Inflammatory macrophage treated with lipopolysaccharide for 4 hours (primary cell): ENCODE measurements at places on chromosomes 16 and 17.

DNA sequence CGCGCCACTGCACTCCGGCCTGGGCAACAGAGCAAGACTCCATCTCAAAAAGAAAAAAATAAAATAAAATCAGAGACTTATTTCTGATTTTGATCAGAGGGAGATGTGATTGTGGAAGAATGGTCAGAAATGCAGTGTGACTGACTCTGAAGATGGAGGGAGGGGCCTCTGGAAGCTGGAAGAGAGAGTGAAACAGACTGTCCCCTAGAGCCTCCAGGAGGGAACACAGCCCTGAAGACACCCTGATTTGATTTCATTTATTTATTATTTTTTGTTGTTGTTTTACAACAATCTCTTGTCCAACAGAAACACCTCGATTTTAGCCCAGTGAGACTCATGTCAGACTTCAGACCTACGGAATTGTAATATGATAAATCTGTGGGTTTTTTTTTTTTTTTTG, 26.1 kb downstream of the BCL7C start:
- DNase-seq: peak; percentile 15

DNA sequence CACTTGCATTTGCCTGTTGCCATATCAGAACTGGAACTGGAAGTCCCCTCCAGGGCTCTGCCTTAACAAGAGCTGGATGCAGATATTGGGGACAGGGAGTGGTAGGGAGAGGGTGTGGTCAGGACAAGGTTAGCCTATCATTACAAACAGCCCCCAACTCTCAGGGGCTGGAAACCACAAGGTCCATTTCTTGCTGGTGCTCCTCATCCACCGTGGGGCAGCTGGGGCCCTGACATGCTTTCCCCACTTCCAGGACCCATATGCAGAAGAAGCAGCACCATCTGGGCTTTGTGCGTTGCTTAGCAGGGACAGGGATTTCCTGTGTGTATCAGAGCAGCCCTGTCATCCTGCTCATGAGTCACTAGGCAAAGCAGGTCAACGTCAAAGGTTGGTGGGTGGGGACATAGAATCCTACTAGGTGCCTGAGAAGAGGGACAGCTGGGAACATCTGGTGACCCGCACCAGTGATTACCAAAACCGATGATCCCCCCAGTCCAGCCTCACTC, 26.9 kb downstream of the RGS9 start:
- DNase-seq: peak; percentile 73

DNA sequence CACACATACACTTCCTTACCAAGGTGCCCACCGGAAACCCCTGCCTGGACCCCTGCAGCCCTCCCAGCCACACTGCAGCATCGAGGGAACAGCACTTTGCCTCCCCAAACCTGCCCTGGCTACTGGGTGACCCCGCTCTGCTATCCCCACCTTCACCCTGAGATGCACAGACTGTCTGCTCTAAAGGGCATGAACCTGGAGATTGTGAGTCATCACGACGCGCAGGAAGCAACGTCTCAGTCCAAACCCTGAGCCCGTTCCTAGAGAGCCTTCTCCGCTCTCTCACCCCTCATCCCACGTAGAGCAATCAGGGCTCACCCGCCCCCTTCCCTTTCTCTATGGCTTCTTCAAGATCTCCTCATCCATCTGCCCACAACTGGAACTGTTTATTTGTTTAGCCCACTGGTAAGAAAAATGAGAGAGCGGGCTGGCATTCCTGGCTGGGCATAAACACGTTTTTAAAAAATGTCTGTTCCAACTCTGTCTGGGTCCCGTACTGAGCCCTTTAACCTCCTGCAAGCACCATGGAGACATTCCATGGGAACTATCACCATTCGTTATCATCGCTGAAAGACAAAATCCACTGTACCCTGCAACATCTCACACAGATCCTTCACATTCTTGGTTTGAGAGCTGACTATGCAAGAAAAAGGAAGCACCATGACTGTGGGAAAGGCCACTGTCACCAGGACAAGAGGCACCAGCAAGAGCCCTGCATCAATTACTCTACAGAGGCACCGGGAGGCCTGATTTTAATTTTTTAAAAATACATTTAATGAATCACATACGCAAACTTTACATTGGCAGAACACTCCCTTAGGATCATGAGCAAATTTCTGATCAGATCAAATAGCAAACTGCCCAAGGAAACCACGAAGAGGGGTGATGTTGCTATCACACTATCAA, 28.2 kb downstream of the ZFHX3 start:
- peak; percentile 22 for DNase-seq

DNA sequence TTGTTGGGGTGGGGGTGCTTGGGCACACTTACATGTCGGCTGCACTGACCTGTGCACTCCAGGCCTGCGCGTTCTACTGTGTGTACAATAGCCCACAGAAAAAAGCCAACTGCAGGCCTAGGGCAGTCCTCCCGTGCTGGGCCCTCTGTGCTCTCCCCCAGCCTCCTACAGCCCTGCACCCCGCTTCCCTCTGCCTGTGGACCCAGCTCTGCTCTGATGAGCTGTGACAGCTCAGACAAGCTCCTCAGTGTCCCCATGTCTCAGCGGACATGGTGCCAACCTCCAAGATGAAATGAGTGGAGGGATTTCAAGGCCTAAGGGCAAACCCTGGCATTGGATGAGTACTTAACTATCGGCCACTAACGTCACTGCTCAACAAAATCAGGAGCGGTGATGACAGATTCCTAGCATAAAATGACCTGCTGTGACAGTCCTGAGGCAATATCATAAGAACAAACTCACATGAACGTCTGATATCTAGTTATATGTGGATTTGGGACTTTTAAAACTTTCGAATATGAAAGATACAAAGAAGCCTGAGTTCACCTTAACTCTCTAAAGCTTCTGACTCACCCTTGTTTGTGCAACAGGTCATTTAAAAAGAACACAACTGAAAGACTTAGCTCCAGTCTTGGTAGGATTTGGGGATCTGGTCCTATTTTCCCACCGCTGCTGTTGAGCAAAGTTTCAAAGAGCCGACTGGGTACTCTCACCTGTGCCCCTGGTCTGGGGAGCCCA, 34.7 kb downstream of the CCDC57 start:
- DNase-seq: no peak

GRCh38 chr17:15085890-15086677, 179.0 kb downstream of the PMP22 start:
- DNase-seq: no peak

- DNase-seq: no peak
Observed at GRCh38 chr17:38917259-38917658, 8.2 kb upstream of the LASP1NB start.

GRCh38 chr17:81401723-81402529, 6.7 kb downstream of the BAHCC1 start:
- peak; percentile 54 for DNase-seq

DNA sequence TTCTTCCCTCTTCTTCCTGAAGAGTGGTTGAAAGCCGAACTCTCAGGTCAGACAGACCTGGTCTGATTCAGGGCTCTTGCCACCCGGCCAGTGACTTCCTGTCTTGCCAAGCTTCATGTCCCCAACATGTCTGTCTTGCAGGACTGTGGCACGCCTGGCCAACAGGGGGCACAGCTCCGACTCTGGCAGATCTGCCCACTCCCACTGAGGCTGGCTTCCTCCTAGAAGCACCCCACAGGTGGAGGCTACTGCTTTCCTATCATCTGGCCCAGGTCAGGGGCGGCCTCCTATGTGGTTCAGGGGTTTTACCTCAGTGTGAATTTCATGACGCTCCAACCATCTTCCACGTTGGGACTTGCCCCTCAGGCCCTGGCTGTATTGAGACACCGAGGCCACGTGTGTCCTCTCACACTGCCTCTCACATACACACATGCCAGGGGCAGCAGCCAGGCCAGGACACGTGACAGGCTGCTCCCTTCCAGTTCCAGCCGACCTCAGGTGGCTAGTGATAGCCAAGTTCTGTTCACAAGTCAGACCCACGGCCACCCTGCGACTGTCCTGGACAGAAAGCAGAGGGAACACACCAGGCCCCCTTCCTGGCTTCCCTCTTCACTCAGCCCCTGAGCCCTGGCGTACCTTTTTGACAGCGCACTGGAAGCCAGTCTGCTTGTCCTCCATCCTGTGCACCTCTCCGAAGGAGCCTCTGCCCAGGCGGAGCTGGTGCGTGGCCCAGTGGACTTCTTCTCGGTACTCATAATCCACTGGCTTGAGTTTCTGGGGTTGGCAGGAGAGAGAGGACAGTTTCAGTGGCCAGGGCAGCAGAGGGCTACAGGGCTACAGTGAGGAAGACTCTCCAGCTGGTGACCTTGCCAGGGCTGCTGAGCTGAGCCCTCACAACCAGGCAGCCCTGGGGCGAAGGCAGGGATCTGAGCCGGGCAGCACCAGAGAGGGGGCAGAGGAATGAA, 22.6 kb upstream of the SPATA32 start:
- peak; percentile 42 for DNase-seq

DNA sequence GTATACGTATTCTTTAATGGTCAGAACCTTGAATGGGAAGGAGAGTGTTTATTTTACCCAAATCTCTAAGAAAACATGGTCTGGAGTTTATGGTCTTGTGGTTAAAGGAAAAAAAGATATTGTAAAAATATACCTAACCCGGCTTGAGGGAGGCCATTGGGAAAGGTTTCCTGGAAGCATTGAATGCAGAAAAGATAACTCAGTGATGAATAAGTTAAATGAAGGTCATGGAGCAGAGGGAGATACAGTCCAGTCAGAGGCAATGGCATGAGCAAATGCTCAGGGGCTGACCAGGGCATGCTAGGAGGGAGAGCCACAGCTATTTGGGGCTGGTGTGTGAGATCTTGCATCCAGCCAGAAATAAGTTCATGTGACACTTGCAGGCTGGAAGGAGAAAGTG, 430.4 kb upstream of the CDH5 start:
- DNase-seq: no peak
